EH (cell line): ENCODE measurements at places on chromosomes 4 and X.

DNA sequence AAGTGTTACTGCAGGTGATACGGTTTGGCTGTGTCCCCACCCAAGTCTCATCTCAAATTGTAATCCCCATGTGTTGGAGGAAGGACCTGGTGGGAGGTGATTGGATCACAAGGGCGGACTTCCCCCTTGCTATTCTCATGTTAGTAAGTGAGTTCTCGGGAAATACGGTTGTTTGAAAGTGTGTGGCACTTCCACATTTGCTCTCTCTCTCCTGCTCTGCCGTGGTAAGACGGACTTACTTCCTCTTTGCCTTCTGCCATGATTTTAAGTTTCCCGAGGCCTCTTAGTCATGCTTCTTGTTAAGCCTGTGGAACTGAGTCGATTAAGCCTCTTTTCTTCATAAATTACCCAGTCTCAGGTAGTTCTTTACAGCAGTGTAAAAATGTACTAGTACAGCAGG lies 65.2 kb upstream of the SLC7A11 start:
- no peak for DNase-seq

DNA sequence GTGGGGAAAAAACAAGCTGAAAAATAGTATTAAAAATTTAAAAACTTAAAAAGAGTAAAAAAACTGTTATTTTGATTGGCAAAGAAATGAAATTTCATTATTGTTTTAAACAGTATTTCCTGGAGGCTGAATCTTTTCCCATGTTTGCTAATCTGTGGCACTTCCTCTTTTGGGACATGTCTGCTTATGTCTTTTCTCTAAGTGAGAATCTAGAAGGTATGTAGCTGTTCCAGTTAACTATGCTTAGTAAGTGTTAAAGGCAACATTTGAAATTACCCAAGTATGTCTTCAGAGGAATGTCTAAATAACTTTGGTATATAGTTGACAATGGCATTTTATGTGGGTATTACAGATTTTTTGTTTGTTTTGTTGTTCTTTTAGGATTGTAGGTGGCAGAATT lies 81.6 kb upstream of the TBC1D9 start:
- no peak for DNase-seq

- DNase-seq = peak; percentile 55
Observed at GRCh38 chr4:166493924-166494345, 620.9 kb downstream of the TLL1 start.

GRCh38 chrX:132258509-132258908 lies 39.3 kb upstream of the RAP2C start:
- peak; percentile 0 for DNase-seq

DNA sequence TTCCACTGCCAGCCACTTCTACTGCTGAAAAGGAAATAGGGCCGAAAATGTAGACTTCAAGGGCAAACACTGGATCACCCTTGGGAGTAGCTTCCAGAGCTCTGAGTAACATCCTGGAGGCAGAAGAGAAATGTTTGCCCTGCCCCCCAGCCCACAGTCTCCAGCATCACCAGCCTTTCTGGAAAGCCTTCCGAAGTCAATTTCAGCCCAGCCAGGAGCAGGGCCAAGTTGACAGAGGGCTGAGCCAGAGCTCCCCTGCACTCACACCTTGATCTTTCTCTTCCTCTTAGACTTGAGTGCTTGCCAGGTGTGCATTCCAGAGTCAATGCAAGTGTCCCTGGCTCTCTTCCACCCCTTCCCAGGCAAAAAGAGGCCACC lies 35.2 kb downstream of the SLC25A5 start:
- peak; percentile 94 for DNase-seq

- no peak for DNase-seq
Observed at GRCh38 chr4:81412946-81413495, 58.7 kb downstream of the RASGEF1B start.

DNA sequence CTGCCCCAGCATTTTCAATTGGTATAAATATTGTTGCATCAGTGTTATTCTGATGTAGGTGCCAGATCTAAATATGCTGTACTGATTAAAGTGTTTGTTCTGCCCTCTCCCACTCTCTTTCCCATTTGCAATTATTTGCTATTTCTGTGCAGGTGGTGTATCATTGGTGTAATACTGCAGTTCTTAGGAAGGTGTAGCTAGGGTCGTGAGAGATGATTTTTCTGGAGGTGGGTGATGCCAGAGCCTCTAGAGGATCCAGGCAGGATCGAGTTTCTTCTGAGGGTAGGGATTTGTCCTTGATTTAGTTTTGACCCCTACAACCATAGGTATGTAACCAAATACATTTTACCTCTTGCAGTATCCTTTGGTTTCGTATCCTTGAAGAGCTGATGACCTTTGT lies 1.9 kb downstream of the SMAD1 start:
- DNase-seq = no peak
